ENCODE measurements at places on chromosomes 2 and 18.

DNA sequence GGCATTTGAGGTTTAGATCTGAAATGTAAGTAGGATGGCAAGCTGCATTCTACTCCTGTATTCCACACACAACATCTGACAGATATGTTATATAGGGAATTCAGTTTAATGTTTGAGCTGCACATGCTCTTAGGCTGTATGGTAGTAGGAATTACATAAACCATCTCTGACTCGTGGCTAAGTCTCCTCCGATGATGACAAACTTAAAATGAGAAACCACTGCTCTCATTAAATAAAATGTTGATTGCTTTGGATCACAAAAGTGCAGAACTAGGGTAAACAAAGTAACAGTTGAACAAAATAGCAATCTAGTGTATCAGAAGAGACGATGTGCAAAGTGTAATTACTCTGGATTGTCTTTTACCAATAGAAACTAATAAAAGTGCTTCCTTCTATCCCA lies 50.1 kb upstream of the WDR75 start:
- DNase-seq = no peak

DNA sequence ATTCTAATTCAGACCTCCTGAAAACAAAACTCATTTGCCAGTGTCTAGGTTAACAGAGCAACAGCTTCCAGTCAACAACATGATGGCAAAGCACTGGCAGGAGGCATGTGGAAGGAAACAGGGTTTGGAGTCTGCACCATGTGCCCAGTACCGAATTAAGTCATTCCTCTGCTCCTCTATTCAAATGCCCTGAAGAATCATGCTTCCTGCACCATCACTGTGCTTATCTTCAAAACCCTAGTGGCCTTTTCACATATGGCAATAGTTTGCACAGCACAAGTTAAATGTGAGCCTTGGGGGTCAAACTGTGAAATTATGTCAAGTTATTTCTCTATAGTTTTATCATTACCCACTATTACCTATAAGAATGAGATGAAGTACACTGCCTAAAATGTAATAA lies 75.4 kb upstream of the GRB14 start:
- DNase-seq = no peak

GRCh38 chr2:198400999-198401398 lies 596.6 kb downstream of the PLCL1 start:
- no peak for DNase-seq

DNA sequence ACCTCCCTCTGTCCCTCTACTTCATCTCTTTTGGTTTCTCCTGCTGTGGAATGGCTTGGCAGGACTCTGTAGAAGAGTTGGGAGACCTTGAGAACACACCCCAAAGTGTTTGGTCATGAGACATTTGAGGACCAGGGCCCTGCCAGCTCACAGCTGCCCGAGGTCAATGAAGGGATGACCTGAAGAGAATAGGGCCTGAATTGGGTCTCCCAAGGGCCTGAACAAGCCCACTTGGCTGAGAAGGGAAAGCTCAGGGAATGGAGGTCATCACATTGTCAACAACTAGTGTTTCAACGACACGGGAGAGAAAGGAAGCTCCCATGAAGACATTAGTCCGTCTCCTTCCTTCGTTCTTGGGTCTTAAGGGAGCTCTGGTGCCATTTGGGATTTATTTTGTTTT lies 52.8 kb downstream of the TTC32 start:
- DNase-seq = no peak

GRCh38 chr2:48274040-48274439 lies 255.9 kb upstream of the STON1 start:
- DNase-seq = no peak

DNA sequence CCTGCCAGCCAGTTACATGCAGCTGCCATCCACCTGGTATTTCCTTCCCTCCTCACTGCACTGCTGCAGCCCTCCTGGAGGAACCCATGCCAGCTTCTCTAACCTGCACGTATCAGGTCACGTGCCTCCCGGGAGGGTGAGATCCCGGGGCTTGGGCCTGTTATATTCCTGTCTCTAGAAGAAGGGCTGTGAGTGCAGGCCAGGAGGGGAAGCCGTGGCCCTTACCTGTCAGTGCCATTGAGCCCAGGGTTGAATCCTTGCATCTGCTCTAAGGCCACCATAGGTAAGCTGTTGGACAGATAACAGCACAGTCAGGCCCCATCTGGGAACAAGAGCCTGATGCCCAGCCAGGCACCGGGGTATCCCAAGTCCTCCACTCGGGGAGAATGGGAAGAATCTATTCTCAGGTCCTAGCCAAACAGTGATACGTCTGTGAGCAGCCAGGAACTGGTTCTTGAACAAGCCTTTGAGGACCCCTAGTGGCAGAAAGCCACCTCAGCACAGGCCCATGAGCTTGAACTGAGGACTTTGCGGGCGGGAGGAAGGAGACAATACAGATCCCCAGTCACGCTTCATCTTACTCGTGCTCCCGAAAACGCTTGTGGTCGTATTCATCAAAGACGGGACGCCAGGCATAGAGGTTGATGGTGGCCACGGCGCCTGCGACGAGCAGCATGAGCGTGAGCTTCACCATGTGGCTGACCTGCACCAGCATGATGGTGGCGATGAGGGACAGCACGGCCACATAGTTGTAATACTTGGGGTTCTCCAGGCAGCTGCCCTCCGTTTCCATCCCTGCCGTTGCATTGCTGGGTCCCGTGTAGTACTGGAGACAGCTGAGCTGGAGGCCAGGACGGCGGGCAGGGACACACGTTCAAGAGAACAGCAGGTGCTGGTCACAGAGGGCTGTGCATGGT lies 34.4 kb downstream of the CENPO start:
- DNase-seq = peak; percentile 80

DNA sequence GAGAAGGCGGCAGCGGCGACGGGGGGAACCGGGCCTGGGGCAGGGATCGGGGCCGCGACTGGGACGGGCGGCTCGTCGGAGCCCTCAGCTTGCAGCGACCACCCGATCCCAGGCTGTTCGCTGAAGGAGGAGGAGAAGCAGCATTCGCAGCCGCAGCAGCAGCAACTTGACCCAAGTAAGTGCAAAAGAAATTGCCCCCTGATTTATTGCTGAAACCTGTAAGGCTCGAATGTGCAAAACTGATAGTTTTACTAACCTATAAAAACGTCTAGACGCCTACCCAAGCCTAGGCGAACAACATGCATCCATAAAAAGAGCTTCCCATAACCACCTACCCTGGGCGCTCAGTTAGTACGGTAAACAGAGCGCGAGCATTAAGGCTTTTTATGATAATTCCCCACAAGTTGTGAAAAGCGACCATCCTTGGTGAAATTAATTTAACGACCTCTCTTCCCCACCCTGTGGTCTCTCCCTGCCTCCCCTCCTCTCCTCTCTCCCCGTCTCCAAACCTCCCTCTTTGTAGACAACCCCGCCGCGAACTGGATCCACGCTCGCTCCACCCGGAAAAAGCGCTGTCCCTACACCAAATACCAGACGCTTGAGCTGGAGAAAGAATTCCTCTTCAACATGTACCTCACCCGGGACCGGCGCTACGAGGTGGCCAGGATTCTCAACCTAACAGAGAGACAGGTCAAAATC lies 1.0 kb downstream of the HOXD9 start:
- DNase-seq = no peak

- no peak for DNase-seq
These were observed 61.5 kb upstream of the L3MBTL4 start for GRCh38 chr18:6476190-6476589.

DNA sequence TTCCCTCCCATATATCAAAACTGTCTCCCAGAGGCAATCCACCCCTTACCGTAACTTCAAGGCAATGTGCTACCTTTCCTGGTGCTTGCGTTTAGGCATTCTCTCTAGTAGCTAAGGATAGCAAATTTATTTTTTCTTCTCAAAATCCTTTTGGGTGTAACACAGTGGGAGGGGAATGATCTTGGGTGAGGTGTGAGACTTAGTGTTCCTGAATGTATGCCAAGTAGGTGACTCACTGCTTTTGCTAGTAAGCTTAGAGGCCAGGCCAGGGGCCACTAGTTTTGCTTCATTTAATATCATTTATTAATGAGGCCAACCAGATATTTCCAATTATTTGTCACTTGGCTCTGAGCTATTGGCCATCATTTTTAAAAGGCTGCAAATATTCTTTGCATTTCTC lies 135.5 kb downstream of the NAPG start:
- DNase-seq = no peak

DNA sequence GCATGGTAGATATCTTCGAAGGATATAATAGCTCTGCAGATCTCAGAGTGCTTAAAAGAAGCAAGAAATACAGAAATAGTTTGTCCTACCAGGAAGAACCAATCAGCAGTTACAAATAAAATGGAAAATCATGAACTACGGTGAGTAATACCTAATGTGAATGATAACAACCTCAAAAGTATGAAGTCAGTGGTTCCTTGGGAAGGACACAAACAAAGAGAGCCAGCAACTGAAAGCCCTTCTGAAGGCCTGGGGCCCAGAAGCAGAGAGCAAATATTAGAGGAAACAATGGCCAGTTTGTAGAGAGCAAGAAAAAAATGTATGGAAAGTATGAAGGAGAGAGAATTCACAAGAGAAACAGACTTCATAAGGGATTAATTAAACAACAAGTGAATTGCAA lies 226.8 kb upstream of the CHST9 start:
- DNase-seq = no peak

DNA sequence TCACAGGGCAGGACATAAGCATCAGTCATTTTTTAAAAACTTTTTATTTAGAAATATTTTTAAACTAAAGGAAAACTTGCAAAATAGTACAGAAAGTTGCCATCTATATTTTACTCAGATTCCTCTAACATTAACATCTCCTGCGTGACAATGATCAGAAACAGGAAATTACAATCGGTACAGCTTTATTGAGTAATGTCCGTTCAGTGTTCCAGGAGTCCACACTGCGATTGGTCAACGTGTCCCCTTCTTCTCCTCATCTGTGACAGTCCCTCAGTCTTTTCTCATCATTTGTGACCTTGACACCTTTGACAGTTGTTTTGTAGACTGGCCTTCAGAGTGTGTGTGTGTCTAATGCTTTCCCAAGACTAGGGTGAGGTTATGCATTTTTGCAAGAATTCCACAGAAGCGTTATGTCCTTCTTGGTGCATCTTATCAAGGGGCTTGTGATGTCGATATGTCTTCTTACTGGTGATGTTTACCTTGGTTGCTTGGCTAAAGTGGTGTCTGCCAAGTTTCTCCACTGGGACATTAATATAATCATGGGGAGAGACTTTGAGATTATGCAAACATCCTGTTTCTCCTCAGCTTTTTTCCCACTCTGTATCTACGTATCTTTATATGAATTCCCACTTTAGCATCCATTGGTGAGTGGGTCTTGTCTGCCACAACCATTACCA lies 21.4 kb upstream of the TMEM177 start:
- DNase-seq = no peak

DNA sequence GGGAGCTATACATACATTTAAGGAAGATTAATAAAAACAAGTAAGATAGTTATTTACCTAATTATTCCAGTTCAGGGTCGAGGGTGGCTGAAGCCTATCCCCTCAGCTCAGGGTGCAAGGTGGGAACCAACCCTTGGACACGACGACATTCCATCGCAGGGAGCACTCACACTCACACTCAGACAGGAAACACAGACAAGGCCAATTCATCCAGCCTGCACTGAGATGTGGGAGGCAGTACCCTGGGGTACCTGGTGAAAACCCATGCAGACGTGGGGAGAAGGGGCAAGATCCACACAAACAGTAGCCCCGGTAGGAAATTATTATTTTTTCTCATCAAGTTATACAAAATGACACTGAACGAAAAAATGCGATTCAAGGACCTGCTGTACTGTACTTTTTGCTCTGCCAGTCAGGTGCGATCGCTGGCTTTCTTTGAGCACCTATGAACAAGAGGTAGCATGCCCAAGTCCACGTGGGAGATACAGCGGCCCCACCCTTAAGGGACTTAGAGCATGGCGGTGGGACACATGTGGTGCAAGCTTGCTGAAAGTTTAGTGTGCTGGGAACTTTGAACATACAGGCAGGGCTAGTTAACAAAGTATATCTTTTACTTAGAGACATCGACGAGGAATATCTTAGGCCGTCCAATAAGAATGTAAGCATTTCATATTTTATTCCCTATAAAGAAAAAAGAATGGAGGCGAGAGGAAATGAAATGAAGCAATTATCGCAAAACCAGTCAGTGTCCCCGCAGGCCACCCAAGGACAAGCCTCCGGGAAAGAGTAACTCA lies 624 bp downstream of the METTL8 start:
- DNase-seq = peak; percentile 30

- DNase-seq = no peak
These were observed 92.8 kb downstream of the ARHGEF33 start for GRCh38 chr2:38982498-38982897.

- no peak for DNase-seq
These were observed 7.9 kb upstream of the SALL3 start for GRCh38 chr18:78971511-78972245.

GRCh38 chr18:79507076-79507545 lies 111.4 kb downstream of the NFATC1 start:
- no peak for DNase-seq

- peak; percentile 6 for DNase-seq
These were observed 40.0 kb upstream of the BMP10 start for GRCh38 chr2:68911246-68911645.

DNA sequence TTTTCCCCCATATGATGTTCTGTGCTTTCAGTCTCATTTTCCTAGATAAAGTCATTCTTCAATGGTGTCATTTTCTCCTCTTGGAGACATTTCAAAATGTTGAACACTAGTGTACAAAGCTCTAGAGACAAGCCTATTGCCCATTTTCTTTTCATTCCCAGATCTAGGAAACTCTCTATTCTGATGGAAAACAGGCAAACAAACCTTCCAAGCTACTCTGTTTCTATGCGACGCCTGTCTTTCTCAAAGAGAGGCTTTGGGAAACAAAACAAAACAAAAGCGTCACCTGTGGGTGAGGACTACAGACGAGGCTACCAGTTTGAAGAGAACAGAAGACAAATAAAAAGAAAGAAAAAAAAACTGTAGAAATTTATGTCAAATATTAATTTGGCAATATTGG lies 311.0 kb downstream of the CBLN2 start:
- no peak for DNase-seq

- DNase-seq = no peak
These were observed 49.1 kb downstream of the ZNF638 start for GRCh38 chr2:71380665-71381064.

DNA sequence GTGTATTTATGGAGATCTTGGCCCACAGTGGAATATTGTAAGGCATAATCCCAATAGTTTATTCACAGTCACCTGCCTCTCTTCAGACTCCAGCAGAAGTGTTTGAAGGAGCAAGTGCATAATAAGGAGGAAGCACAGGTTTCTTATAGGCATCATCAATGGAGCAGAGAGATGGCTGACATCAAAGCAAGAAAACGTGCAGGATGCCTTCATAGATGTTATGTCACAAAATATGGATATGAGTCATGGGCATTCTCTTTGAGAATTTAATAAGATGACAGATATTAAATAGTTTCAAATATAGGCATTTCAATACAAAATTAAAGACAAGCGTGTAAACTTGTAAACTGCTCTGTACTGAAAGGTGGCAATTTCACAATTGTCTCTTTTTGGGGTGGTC lies 4.0 kb upstream of the RND3 start:
- DNase-seq = no peak

DNA sequence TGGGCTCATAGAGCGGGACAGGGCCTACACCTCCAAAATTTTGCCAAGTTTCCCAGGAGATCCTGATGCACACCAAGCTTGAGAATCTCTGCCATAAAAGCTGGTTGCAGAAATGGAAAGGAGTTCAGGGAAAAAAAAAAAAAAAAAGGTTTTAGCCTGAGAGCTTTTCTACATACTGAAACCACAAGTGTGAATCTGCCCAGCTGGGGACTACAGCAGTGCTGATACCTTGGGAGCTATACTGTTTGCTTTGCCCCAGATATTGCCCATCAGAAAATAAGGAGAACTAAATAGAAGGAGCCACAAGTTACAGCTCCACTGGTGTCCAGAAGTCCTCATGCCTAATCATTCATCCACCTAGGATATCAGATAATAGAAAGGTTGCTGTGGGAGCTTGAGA lies 38.4 kb upstream of the NCKAP5 start:
- no peak for DNase-seq
